ENCODE measurements at places on chromosomes 2 and 18.
A peak's percentile ranks its signal among the peaks of the same experiment; 100 is the strongest.

DNA sequence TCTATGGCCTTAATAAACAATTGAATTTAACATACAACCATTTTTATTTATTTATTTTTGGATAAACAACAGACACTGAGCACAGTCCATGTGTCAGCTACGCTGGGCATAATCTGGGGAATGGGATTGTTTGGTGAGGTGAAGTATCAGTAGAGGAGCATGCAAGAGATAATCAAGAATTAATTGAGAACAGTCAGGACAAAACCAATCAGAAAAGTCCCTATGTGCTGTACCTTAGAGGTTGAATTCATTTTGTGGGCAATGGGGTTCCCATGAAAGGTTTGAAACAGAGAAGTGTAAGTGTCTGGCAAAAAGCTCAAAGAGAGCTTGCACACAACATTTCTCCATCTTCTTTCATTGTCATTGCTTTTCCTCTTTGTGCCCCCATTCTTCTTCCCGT, 198.2 kb downstream of the RNF144A start:
- DNase-seq, result no peak

- no peak for DNase-seq
Measured at GRCh38 chr2:207819839-207820784, 50.4 kb upstream of the FZD5 start.

DNA sequence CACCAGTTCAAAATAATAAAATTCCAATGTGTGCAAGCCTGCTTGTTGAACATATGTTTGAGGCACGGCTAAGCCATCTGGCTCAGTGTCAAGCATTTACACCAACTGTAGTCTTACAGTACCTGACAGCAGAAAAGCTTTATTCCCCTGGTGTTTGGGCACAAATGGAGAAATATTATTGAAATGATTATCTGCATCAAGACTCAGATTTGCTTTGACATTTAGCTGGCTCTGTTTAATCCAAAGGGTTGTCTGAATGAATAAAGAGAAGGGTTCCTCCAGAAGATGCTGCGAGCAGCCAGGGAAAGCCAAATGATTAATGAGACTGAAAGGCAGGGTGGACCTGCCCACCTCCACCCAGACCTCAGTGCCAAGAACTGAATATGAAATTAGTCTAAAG, 393.2 kb upstream of the GALNT5 start:
- peak; percentile 18 for DNase-seq

GRCh38 chr2:133389569-133389968, 178.7 kb downstream of the NCKAP5 start:
- no peak for DNase-seq

- DNase-seq, result no peak
Measured at GRCh38 chr2:63465633-63466032, 122.6 kb downstream of the WDPCP start.

- DNase-seq, result no peak
Measured at GRCh38 chr2:167851876-167852275, 395.5 kb downstream of the STK39 start.

GRCh38 chr2:20818820-20819219, 4.1 kb downstream of the LDAH start:
- no peak for DNase-seq

DNA sequence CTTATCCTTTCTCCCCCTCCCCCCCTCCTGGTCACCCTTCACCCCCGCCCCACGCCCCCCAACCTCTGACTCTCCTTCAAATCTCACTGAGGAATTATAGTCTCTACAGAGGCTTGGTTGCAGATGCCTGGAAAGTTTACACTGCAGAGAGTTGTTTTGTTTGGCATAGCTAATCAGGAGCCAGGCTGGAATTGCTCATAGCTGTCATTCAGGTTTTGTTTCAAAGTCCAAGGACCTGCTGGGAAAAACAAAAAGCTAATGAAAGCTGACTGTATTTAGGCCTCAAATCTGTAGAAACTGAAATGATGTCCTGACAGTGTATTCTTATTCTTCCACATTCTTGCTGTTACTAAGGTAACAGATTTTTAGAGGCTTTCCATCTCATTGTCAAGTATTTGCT, 22.6 kb downstream of the GREB1L start:
- no peak for DNase-seq

DNA sequence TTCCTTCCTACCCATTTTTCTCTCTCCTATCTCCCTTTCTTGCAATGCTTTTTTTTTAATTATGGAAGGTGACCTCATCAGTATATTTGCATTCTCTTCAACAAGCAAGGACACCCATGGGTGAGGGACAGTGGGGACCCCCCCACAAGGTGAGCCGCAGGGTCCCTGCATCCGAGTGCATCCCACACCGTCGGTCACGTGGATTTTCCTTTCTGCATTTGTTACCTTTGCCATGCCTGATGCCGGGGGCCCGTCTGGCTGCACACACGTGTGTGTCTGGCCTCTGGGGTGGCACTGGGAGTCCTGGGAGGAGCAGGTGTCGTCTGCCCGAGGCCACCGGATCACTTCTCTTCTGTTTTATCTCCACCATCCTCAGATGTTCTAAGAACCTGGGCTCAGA, 30.1 kb upstream of the SNTG2 start:
- DNase-seq, result no peak

DNA sequence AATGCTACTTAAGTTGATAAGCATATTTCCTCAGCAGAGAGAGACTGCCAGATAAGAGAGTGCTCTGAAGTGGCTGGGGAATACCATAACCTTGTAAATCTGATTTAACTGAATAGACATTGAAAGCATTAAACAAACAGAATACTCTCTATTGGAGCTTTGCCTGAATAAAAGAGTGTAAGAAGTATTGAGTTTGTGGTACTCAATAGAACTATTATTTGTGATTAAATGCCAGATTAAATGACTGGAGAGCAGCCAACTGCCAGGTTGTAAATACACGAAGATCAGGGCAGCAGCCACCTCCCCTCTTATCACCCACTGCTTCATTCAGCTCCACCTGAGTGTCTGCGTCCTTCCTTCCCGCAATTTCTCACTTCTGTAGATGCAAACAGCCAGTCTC, 373.6 kb downstream of the DCDC2C start:
- DNase-seq, result no peak

DNA sequence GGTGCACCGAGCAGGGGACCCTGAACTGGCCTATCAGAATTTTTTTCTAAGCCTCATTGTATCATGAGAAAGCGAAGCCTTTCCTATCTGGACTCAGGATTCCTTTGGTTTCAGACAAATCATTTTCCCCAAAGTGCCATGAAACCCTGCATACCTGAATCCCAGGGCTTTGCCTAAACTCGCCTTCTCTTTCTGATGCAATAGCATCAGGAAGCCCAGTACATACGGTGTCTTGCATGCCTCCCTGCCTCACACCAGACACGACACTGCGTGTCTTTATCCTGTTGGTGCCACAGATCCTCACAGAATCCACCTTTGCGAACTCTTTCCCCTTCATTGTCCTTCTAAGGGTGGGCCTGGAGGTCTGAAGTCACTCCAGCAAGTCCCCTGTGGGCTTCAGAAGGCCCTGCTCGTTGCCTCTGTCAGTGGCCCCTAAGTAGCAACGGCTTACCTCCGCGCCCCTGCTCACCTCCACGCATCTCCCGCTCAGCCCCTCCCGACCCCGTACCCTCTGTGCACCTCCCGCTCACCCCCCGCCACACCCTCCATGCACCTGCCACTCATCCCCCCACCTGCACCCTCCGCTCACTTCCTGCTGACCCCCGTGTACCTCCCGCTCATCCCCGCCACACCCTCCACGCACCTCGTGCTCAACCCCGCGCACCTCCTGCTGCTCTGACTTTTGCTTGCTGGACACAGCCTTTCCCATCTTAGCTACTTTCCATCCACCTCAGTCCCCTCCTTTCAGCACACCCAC, 83.4 kb downstream of the TPGS2 start:
- DNase-seq, result no peak

GRCh38 chr2:6228251-6228650, 536.1 kb downstream of the SOX11 start:
- DNase-seq, result no peak
